SK-N-SH (cell line): ENCODE measurements at places on chromosomes 2 and 18.

GRCh38 chr18:12595571-12596255 lies 62.2 kb downstream of the SPIRE1 start:
- DNase-seq: no peak

DNA sequence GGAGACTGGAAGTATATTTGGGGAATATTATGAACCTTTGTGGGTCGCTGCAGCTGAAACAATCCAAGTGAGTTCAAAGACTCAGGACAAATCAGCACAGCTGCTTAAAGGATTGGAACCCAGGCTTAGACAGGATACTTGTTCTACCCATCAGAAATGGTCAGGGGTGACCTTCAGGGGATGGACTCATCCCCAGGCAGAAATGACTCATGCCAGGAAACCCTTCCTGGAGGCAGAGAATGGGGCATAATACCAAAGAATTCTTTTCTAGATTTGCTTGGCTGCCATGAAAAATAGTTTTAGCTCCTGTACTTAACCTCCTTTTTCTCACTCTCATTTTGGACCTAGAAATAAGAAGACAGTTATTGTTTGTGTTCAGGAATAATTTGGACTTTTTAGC lies 425.5 kb downstream of the TSN start:
- no peak for DNase-seq

DNA sequence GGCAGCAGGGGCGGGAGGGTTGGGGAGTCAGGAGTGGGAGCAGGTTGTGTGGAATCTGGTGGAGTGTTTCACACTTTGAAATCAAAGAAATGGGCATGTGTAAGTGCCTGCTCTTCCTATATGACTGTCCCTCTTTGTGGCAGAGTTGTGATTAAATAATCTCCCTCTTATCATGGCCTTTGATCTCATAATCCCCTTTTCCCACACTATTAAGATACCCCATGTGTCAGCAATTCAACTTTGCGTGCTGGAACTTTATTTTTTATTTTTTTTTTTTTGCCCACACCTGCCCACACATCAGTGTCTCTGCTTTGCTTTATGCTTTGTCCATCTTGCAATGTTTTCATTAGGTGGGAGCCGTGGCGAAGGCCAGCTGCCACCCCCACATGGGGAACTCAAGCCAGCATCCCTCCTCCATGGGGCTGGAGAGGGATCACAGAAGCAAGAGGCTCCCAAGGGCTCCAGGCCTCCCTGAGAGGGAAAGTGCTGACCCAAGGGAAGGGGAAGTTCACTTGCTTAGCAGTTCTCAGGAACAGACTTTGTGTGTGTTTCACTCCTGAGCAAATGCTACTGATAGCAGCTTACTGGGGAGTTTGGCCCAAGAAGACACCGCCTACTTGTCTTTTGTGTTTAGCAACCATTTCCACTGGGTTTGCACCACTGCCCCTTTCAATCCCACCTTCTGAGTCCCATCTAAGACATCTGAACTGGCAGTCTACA lies 243.4 kb downstream of the BCL11A start:
- DNase-seq: no peak

DNA sequence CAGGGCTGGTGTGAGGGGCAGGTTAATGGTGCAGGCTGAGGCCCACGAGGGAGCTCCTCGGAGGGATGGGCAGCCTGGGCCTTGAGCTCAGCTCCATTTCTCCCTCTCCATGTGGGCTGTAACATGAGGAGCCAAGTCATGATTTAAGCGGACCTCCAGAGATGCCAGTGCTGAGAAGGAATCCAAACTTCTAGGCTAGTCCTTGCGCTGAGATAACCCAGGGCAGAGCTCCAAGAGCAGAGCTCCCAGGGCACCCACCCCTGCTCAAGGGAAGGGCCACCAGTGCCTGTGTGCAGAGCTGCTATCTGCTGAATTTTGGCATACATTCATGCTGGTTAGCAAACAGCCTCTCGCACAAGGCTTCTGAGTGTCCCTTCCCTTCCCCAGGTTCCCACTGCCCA lies 95.1 kb downstream of the MRO start:
- no peak for DNase-seq

GRCh38 chr2:232874677-232875223 lies 4.7 kb downstream of the SNORC start:
- peak; percentile 13 for DNase-seq

- no peak for DNase-seq
Measured at GRCh38 chr18:65017372-65017760, 733.4 kb upstream of the CDH7 start.

DNA sequence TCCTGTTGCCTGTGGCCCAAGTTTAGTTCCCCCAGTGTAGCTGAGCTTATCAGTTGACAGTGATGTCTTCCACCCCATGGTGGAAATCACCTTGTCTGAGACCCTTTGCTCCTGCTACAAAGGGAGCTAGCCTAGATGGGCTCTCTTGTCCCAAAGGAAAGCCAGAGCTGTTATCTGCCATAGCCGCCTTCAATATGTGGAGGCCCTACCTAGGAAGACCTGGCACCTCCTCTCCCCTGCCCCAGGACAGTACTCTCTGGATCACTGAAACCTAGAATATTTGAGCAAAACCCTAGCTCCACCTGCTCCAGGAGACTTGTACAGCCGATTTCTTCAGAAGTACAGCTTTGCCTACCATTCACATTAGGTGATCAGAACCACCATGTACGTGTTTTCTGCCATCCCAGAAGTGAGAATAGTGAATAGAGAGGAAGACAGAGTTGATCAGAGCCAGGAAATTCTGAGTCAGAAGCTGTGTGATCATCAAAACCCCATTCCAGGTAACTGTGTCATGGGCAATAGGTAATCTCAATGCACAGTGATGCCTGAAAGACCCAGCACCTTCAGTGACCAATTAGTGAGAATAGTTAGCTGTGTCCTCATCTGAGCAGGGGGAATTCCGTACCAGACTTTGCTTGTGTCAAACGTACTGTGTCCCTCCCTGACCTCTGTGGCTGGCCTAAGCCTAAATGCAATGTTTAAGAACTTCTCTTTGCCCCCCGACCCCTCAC lies 138.4 kb upstream of the ALPP start:
- DNase-seq: no peak

DNA sequence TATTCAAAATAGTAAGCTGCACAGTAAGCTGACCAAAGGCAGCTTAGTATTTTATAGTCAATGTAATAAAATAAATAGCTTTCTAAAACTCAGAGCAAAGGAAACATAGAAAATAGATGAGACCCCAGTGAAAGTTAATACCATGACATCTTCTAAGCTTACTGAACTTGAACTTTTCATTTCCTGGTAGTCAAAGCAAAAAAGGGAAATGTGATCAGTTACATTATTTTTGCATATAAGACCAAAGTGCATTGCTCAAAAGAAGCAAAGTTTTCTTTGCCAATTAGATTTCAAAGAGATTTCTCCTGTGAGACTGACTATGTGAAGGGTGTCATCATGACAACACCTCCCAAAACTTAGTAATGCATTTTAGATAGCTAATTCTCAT lies 70.2 kb downstream of the MYO1B start:
- DNase-seq: no peak

GRCh38 chr2:85893428-85894258 lies 4.9 kb upstream of the ST3GAL5 start:
- no peak for DNase-seq
